ENCODE measurements at places on chromosomes 4 and X.

DNA sequence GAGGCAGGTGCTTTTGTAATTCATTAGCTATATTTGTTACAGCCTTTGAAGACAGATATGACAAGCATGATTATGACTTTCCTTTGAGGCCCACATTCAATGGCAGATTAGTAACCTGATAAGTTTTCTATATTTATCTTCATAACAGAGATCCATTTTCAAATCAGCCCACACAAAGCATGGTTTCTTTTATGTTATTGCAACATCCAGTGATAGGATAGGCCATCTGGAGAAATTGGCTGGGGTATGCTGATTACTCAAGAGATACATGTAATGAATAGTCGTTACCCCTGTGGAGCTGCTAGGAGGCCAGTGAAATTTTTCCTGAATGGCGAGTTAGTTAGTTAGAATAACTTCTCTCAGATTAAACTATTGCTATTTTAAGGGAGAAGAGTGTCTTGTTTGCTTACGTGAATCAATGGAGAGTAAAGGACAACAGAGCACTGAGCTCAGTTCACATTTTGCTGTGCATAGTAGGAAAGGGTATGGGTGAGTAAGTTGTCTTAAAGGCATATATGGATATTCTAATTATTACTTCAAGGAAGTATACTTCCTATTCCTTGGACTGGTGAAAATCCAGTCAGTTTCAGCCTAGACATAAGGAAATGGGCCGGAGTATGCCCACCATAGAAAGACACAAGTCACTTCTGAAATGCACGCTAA, 79.2 kb upstream of the DKK2 start:
- peak; percentile 72 for DNase-seq

- peak; percentile 30 for DNase-seq
These were observed 333.1 kb downstream of the IL1RAPL1 start for GRCh38 chrX:28920153-28920943.

DNA sequence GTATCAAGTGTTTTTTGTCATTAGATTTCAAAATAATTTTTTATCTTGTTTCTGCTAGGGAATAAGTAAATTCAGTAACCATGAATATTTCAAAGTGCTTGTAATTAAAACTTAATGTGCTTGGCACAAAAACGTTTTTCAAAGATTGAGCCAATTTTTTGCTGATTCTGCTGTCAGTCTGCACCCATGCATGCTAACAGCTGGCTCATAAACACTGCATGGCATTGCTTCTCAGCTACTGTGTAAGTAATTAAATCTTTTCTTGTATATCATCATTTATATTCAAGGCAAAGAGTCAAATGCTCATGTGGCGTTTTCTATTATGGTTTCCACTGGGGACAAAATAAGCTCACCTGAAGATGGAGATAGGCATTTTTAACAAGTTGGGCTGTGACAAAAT, 66.8 kb upstream of the SPANXN2 start:
- no peak for DNase-seq

- peak; percentile 47 for DNase-seq
These were observed 215.4 kb upstream of the MAB21L2 start for GRCh38 chr4:150366487-150366999.

DNA sequence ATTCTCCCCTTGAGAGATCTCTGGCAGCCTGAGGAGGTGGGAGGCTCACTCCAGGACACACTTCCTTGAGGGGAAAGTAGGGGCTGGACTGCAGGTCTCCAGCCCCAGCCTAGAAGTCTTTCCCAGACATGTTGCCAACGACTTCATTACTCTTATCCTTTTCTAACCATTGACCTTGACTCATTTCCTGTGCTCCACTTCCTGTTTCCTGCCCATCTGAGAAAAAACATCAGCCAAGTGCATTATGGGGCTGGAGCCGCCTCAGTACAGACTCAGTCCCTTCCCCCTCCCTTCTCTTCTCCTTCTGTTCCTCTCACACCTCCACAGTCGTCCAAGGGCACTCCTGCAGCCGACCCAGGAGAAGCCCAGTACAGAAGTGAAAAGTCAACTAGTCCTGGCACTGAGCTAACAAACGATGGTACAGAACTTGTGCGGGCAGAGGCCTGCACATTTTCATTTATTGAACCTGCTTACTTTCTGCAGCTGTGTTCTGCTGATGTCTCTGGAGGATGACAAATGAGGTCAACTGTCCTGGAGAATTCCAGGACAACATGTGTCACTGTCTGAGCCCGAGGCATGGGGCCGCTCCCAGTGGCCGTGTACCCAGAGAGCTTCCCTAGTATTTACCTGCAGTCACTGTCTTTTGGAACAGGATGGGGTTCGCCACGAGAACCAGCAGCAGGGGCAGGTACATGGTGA, 20.1 kb downstream of the GPR143 start:
- no peak for DNase-seq

- no peak for DNase-seq
These were observed 293.7 kb upstream of the GALNTL6 start for GRCh38 chr4:171519457-171519856.

DNA sequence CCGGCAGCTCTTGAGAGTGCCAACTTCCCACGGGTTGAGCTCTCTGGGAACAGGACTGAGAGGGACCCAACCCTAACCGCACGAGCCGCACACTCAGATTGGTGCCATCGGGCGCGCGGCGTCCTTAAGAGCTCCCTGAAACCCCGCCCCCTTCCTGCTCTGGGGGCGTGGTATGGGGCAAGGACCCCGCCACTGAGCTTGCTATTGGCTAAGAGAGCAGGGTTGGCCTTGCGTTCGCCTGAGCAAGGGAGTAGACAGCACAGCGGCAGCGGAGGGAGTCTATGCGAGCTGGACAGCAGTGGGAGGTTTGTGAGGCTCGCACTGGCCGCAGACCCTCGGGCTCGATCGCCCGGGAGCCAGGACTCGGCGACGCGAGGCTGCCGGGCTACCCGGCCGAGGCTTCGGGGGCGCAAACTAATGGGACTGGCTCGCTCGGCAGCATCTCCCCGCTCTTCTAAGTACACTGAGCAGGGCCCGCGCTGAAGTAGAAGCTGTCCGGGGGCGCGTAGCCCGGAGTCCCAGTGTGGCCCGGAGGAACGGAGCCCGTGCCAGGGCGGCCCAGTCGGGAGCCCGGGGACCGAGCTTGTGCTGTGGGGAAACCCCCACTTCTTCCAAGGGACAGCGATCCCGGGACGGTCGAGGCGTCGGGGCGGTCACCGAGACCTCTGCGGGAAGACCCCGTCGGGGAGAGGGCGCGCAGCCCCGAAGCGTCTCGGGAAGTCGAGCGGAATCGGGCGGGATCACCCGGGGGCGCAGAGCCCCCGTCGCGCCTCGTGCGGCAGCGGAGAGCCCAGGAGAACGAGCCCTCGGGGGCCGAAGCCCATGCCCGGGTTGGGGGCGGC, at the start of gene EFNB1:
EFNB1 (plus strand) TSS at position 282 of the 842 bp plus-strand sequence. CDS start 756 bp downstream, outside the sequence.
- DNase-seq, result peak; percentile 72
